Activated CD4-positive, alpha-beta T cell treated with anti-CD3 and anti-CD28 coated beads for 48 hours (primary cell): ENCODE measurements at places on chromosomes 11 and 22.

DNA sequence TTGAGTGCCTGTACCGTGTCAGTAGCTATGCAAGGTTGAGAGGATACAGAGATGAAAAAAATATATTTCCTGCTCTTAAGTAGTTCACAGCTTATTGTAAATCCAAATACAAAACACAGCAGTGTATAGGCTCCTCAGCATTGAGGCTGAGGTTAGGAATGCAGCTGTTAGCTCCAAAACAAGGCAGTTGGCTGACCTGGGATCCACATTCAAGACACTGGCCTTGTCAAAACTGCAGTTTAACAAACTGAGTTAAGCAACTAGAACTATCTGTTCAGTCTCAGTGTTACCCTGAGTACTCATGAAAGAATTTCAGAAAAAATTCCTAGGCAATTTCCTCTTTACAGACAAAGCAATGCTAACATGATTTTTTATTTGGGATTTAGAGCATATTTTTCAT, 42.8 kb downstream of the REXO2 start:
- no peak for DNase-seq

DNA sequence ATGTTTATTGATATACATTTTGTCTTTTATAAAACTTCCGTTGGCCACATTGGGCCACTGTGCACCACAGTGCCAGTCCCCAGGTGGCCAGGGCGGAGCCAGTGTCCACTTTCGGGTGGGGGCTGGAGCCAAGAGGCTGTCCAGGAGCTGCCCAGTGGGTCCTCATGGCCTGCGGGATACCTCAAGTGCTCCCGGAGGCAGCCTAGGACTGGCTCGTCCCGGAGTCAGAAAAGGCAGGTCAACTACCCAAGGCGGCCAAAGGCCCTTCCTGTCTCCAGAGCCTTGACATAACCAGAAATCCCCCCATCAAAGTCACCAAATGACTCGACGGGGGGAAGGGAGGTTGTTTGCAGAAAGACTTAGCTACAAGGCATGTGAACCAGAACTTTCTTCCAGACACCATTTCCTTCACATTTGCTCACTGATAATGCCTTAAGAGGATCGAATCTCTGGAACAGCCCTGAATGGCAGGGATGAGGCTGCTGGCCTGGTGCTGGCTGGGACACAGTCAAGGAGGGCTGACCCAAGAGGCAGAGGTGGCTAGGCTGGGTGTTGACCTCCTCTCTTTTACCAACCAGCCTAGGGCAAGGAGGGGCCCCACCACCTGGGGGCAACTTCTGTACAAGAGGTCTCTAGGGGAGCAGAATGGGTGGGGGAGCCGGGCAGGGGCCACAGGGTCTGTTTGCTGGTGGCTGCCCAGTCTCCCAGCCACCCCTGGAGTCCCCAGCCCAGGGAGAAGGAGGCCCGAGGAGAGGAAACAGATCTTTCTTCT, 8.4 kb downstream of the MRGPRF start:
- DNase-seq = no peak

- no peak for DNase-seq
These were observed 102.3 kb downstream of the TP53I11 start for GRCh38 chr11:44848203-44848962.

DNA sequence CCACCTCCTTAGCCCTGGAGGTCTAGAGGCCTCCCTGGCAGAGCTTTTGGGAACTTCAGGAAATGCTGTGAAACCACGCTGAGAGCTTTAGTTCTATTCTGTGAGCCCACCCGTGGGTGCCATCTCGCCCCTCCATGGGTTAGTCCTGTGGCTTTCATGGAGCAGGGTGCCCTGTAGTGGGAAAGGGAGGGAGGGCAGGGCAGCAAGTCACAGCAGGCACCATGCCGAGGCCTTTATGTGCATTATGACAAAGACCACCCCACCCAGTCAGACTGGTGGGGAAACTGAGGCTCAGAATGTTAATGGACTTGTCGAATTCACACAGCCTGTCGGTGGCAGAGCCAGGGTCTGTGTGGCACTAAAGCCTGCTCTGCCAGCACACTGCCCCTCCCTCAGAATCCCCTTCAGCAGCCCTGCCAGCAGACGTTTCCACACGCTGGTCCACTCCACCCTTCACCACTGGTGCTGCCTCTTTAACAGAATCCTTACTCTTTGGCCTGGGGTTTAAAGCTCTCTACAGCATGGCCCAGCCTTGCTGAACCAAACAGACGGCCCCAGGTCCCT, 13.4 kb downstream of the TMPRSS13 start:
- no peak for DNase-seq

- DNase-seq = no peak
These were observed 4.8 kb downstream of the GRAMD1B start for GRCh38 chr11:123434911-123435310.

GRCh38 chr11:35717043-35717442, 54.5 kb downstream of the TRIM44 start:
- no peak for DNase-seq

DNA sequence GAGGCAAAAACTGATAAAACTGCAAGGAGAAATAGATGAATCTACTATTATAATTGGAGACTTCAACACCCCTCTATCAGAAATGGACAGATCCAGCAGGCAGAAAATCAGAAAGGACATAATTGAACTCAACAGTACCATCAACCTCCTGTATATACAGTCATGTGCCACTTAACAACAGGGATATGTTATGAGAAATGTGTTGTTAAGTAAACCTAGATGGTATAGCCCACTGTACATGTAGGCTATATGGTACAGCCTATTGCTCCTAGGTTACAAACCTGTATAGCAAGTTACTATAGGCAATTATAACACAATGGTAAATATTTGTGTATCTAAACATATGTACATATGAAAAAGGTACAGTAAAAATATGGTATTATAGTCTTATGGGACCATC, 66.8 kb upstream of the PHF21A start:
- DNase-seq = no peak

GRCh38 chr11:33620423-33621171, 80.0 kb downstream of the C11orf91 start:
- DNase-seq = no peak

GRCh38 chr11:82326853-82327252, 406.8 kb downstream of the FAM181B start:
- no peak for DNase-seq

- no peak for DNase-seq
These were observed 7.2 kb upstream of the OSM start for GRCh38 chr22:30273711-30274436.

GRCh38 chr11:58549644-58550043, 26.0 kb downstream of the LPXN start:
- DNase-seq = no peak

- DNase-seq = no peak
These were observed 310.8 kb upstream of the SORL1-AS1 start for GRCh38 chr11:121763526-121763925.

DNA sequence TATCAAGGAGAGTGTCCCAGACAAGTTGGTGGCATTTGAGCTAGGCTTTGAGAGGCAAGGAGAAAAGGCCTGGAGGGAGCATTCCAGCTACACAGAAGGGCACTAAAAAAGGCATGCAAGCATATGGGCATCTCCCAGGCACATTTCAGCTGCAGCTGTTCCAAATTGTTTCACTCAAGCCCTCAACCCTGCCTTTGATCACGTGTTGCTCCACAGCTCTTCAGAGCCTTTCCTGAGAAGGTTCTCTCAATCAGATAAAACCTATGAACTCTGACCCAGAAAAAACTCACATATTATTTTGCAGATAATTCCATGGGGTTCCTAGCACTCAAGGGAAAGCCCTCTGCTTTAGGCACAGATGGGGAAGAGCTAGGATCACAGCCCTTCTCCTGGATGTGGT, 24.4 kb upstream of the HSPA8 start:
- DNase-seq = no peak

GRCh38 chr11:120326845-120327281, 1.8 kb downstream of the TLCD5 start:
- no peak for DNase-seq

DNA sequence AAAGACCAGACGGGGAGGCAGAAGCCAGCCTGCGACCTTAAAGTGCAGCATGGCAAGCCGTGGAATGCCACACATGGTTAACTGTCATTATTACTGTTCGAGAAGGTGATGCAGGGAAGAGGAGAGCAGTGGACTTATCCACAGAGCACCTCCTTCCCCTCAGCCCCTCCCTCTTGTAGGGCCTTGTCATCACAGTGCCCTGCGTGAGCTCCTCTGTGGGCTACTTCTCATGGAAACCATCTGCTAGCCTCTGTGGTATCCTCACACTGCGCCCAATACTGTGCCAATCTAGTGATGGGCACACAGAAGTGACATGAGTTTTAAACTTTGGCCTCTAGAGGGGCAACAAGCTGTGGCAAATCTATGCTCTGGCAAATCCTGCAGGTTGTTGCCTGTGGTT, 18.2 kb upstream of the CCDC134 start:
- DNase-seq = peak; percentile 36

GRCh38 chr22:28001171-28001835, 82.2 kb upstream of the PITPNB start:
- DNase-seq = no peak

GRCh38 chr11:75031224-75031753, 42.6 kb downstream of the NEU3 start:
- DNase-seq = no peak

GRCh38 chr11:46296059-46296527, 18.6 kb downstream of the CREB3L1 start:
- no peak for DNase-seq

GRCh38 chr11:77400271-77400670, 73.6 kb downstream of the PAK1 start:
- no peak for DNase-seq

DNA sequence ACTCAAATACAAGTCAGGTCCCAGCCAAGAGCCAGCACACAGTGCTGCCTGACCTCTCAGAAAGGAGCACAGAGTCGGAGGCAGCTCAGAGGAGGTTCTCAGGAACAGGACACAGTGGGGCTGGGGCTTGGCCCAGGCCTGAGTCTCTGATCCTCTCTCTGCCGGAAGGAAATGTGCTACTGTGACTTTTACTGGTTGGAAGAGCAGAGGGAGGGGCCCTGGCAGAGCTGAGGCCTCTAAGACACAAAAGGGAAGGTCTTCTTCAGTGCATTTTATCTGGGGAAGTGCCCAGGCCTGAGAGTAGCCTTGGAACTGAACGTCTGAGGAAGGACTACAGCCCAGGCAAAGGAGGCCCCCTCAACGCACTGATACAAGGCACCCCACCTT, 16.2 kb upstream of the CASTOR1 start:
- peak; percentile 49 for DNase-seq

DNA sequence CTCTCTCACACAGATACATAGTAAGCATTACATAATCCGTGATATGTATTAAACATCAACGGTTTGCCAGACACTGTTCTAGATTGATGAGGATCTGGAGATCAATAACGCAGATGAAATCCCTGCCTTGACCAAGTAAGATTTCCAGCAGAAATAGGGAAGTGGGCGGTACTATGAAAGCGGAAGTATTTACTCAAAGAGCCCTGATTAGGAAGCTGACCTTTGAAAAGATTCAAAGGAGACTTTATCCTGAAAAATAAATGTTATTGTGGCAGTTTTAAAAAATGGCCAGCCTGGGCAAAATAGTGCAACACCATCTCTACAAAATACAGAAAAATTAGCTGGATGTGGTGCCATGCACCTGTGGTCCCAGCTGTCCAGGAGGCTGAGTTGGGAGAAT, 26.8 kb downstream of the GAB2 start:
- no peak for DNase-seq

DNA sequence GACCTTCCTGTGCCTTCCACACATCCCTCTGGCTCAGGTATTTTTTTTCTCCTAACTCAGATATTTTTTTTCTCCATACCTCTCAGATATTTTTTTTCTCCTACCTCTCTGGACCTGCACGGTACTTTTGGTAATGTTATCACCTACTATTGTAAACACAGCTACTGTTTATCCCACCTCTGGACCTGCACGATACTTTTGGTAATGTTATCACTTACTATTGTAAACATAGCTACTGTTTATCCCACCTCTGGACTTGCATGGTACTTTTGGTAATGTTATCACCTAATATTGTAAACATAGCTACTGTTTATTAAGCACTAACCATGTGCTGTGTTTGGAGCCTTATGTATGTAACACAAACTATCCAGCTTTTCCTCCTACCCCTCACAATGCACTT, 12.1 kb upstream of the UPB1 start:
- no peak for DNase-seq

DNA sequence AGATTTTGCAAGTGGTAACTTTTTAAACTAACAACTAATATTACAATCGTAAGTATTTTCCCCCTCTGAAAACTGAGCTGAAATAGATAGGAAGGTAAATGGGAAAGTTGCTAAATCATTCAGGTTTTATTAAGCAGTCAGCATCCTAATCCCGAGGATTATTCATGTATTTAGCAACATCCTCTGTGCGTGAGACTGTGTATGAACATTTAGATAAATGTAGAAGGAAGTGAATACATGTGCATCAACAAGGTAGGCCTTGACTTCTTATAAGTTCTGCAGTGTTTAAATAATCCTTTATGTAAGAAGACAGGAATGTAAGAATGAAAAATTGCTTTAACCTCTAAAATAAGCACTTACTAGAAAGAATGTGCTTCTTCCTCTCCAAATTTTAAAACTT, 745.9 kb upstream of the TENM4 start:
- no peak for DNase-seq

DNA sequence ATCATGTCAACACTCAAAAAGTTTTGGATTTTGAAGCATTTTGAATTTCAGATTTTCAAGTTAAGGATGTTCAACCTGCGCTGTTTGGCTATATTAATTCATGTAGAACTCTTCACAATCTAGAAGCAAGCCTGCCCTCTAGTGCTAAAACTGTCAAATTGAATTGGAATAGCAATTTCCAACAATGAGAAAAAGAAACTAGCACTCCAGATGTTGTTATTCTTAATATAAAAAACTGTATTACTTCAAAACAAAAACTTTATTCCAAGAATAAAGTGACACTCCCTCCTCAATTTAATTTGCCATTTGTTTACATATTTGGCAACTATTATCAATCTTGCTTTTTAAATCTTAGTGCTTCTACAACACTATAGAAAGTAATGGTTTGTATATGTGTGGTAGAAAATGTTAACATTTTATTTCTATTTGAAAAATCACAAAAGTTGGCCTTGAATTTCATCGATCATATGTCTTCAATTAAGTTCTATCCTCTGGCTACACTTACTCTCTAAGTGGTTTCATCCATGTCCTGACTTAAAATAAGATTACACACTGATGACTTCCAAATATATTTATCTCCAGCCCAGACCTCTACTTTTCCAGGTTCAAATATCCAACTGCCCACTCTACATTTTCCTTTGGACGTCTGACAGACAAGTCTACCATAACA, 36.6 kb downstream of the DCUN1D5 start:
- no peak for DNase-seq

- no peak for DNase-seq
These were observed 57.4 kb upstream of the BMAL1 start for GRCh38 chr11:13220148-13220547.

DNA sequence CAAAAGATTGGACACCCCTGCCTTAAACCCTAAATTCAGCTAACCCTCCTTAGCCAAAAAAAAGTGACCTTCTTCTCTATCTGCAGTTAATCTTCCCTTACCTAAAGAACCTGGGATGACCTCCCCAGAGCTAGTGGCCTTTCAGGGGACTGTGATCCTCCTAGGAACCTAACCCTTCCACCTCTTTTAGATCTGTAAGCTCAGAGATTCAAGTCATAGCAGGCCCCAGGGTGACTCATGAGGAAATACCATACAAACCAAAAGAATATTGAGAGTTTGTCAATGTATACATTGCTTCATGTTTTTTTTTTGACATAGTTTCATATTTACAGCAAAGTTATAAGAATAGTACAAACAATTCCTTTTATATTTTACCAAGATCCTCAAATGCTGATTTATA, 38.3 kb upstream of the CXCR5 start:
- DNase-seq = peak; percentile 31

- peak; percentile 86 for DNase-seq
These were observed at the start of gene APOBEC3C for GRCh38 chr22:39013942-39014722. APOBEC3C (plus strand) TSS chr22:39014257; CDS start chr22:39014363, 106 bp downstream.

- peak; percentile 3 for DNase-seq
These were observed 12.7 kb downstream of the PIM3 start for GRCh38 chr22:49973018-49973961.
